ENCODE measurements at places on chromosomes 3 and 15.
A peak's percentile ranks its signal among the peaks of the same experiment; 100 is the strongest.

DNA sequence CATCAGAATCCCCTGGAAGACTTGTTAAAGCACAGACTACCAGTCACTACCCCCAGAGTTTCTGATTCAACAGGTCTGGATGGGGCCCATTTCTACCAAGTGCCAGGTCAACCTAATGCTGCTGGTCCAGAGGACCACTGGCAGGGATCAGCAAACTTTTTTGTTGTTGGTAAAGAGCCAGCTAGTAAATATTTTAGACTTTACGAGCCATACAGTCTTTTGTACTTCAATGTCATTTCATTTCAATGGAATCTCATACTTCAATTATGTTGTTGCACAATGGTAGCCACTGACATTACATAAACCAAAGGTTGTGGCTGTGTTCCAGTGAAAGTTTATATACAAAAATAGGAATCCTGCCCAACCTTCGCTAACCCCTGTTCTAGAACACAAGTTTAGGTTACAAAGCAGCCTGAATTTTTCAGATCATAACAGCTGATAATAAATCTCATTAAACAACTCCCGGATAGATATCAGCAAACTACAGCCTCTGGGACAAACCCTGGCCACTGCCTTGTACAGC lies 28.7 kb downstream of the ULK4 start:
- DNase-seq = no peak

DNA sequence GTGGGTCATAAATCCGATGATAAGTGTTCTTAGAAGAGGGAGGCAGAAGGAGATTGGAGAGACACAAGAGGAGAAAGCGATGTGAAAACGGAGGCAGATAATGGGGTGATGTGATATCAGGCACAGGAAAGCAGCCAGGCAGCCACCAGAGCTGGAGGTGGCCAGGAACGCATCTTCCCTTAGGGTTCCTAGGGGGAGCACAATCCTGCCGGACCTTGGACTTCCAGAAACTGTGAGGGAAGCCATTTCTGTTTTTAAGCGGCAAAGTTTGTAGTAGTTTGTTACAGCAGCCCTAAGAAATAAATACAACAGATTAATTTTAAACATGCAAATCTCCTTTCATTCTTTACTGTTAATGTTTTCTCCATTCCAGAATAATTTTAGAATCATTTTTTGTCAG lies 259.9 kb upstream of the TMC3 start:
- DNase-seq = no peak

DNA sequence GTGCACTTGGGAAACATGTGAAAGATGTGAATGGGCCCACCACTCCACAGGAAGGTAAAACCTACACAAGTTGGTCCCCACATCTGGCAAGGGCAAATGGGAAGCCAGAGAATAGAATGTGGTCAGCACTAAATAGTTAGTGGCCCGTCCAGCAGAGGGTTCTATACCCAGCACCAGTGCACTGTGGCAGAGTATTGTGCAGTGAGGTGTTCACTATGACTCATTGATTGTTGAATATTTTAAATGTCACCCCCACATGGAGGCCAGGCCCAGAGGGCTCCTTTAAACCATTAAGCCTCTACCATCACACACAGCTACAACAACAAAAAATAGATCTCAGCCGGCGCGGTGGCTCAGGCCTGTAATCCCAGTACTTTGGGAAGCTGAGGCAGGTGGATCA lies 11.7 kb downstream of the FRMD5 start:
- no peak for DNase-seq

GRCh38 chr3:104536715-104537114 lies 830.0 kb upstream of the ALCAM start:
- no peak for DNase-seq

DNA sequence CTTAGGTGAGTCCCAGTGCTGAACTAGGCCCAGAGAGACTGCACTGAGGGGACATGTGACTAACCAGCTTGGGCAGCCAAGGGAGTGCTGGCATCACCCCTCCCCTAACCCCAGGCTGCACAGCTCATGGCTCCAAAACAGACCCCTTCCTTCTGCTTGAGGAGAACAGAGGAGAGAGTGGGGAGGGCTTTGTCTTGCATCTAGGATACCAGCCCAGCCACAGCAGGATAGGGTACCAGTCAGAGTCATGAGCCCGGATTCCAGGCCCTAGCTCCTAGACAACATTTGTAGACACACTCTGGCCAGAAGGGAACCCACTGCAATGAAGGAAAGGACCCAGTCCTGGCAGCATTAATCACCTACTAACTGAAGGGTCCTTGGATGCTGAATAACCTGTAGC lies 49.9 kb upstream of the PLSCR4 start:
- DNase-seq = no peak

DNA sequence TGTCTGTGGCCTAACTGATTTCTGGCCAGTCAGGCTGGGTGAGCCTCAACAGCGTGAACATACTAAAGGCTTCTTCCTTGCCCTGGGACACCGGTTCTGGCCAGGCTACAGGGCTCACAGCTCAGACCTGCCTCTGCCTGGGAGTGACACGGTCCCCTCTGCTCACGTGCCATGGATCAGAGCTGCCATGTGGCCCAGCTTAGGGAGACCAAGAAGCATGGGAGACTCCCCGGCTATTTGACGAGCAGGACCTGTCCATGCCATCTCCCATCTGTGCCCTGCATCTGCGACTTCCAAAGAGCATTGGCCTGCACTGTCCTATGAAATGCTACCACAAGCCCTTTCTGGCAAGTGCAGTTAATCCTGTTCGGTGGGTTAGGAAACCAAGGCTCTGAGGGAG lies 57.4 kb downstream of the APBA2 start:
- no peak for DNase-seq

DNA sequence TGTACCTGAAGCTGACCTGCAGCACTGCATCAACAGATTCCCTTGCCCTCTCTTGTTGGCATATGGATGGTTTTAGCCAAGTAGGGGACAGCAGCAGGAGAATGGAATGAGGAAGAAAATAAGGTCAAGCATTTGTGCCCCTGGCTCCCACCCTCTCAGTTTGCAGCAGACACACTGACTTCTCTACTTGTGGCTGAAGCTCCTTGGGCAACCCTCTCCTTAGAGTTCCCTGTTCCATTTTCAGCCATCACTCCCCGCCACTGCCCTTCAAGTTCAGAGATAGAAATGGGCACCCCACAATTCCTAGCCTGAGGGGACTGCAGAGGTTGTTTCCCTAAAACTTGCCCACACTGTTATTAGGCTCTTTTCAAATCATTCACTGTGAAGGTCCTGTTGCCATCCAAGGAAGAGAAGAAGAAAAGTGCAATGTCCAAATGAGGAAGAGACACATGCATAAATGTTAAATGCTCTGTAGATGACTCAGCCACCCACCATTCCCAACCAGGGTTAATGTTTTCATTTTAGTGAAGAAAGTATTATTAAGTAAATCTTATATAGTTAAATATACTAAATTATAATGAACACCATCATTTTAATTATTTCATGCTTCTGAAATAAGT lies 295.9 kb upstream of the UBE2E2 start:
- no peak for DNase-seq

GRCh38 chr3:141738891-141739363 lies 829 bp downstream of the RNF7 start:
- DNase-seq = peak; percentile 44

DNA sequence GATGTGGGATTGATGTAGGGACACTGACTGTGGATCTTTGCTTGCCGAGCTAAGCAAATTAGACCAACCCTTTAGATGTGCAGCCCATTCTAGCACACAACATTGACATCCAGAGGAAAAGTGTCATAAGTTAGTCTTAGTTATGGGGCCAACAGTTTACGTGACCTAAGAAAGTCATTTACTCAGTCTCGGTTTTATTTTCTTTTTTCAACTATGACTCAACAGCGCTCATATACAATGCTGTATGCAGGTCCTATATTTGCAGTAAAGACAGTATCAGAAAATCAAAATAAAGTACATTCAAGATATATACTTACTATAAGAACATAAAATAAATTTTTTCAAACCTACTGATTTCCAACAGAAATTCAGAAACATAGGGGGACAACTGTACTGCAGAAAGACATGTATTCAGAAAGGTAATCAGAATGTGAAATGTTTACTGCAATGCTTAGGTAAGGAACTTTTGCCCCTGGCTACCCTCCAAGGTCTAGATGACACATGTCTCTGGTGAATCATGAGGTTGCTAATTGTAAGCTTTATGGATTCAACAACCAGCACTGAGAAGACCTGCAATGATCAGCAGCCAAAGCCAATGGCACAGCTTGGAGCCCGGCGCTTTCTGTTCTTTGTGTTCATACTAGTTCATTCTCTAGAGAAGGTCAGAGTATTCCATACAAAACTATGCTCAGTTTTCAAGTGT lies 317.5 kb upstream of the CNTN6 start:
- no peak for DNase-seq

GRCh38 chr15:96404560-96404959 lies 74.1 kb downstream of the NR2F2 start:
- no peak for DNase-seq

DNA sequence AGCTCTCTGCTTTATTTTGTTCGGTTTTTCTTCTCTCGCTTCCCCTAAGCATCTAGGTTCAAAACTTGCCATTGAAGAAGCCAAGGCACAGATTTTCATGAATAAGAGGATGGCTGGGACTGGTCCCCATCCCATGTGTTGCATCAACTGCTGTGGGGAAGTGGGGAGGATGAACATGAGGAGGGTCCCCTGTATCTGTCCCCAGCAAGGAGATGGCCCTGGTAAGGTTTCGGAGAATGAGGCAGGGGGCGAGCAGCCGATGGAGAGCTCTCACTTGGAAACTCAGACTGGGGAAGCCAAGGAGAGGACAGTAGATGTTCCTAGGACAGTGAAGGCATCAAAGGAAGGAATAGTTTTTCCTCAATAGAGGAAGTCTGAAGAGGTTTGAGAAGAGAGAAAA lies 142.0 kb upstream of the ATP2B2 start:
- DNase-seq = no peak

GRCh38 chr15:39491886-39492490 lies 88.9 kb upstream of the THBS1 start:
- no peak for DNase-seq

DNA sequence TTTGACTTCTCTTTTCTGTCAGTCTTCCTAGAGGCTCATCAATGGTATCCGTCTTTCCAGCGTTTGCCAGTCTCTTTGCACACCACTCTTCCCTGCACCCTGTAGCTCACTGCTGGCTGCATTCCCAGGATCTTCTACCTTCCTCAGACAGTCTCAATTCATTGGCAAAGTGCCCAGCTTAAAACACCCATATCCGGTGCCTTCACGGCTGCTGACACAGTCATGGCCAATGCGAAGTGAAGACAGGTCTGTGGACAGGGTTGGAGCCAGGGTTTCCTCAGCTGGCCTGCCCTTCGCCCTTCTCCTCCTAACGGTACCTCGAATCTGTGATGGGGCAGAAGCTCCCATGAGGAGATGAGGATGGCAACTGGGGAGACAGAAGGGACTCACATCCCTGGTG lies 36.1 kb downstream of the PTH1R start:
- no peak for DNase-seq
